ENCODE measurements at places on chromosomes 12 and 14.

DNA sequence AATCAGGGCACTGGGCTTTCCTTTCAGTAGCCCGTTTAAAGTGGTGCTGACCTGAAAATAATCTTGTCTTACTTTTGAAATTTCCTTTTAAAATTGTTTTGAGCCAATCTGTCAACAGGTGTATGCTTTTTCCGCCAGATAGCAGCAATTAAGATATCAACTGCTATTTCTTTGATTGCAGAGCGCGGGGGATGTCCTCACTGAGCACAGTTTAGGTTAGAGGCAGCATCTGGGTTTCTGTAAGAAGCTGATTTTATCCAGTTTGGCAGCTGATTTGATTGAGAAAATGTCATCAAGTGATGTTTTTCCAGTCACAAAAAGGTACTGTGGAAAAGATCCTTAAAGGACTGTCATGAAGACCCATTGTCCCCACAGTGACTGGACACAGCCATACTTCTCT is 371.8 kb downstream of the ADAMTS20 start:
- DNase-seq, result no peak

- peak; percentile 43 for DNase-seq
Measured at GRCh38 chr12:119412811-119413794, 78.6 kb downstream of the CCDC60 start.

- DNase-seq, result no peak
Measured at GRCh38 chr14:28001002-28001401, 765.6 kb upstream of the FOXG1 start.

GRCh38 chr12:131102991-131103668 is 149.4 kb downstream of the ADGRD1 start:
- no peak for DNase-seq

DNA sequence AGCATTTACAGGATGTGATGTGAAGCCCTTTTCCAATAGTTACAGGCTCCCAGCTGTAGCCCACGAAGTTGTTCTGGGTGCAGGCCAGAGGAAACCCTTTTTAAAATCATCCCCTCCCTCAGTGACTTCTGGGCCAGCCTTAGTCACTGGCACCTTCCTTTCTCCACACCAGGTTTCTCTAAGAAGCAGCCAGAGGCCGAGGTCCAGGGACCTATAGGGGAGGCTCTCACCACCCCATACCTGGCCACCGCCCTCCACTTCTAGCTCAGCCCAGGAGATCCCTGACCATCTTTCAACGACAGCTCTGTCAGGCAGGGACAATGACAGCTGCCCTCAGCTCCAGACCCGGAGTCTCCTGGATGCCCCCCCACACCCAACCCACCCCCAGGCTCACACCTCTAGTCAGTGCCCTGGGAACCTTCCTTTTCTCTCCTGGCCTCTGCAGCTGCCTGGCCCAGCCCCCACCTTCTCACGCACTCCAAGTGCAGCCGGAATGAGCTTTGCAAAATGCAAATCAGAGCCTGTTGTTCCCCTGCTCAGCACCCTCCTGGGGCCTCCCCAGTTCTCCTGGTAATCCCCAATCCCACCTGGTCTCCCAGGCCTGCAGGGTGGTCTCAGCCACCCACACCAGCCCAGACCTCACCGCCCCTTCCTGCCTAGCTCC is 46.7 kb downstream of the TESC start:
- DNase-seq, result no peak

- DNase-seq, result peak; percentile 58
Measured at GRCh38 chr12:102527171-102527720, 46.9 kb upstream of the IGF1 start.

- peak; percentile 80 for DNase-seq
Measured at GRCh38 chr12:110199339-110200123, 75.4 kb downstream of the IFT81 start.

DNA sequence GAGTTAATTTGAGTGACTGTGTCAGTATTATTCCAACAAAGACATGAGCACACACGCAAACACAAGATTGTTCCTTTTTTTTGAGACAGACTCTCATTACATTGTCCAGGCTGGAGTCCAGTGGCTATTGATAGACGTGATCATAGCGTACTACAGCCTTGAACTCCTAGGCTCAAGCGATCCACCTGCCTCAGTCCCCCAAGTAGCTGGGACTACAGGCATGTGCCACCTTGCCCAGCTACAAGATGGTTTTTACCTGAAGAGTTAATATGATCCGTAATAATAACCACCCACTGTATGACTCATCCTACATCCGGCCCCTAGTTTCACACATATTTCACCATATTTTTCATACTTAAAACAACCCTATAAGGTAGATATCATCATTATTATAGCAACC is 26.8 kb downstream of the BCAT1 start:
- DNase-seq, result no peak

DNA sequence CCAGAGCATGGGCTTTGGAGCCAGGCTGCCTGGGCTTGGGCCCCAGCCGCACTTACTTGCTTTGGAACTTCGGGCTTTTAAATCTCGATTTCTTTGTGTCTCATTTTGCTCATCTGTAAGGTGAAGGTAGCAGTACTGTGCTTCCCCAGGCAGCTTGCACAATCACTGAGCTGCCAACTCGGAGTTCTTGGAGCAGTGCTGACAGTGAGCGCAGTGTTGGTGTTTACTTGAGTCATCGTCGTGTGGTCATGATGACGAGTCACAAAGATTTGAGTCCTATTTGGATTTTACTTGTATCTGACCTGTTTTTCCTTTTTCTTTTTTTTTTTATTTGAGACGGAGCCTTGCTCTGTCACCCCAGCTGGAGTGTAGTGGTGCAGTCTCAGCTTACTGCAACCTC is 31.3 kb upstream of the ATF1 start:
- DNase-seq, result peak; percentile 90

DNA sequence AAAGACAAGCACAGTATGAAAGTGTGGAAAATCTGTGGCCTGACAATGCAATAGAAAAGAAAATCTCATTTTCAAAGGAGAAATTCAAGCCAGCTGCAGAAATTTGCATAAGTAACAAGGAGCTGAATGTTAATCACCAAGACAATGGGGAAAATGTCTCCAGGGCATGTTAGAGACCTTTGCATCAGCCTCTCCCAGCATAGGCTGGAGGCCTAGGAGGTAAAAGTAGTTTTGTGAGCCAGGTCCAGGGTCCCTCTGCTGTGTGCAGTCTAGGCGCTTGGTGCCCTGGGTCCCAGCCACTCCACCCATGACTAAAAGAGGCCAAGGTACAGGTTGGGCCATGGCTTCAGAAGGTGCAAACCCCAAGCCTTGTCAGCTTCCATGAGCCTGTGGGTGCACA is 58.3 kb downstream of the TESPA1 start:
- DNase-seq, result no peak

DNA sequence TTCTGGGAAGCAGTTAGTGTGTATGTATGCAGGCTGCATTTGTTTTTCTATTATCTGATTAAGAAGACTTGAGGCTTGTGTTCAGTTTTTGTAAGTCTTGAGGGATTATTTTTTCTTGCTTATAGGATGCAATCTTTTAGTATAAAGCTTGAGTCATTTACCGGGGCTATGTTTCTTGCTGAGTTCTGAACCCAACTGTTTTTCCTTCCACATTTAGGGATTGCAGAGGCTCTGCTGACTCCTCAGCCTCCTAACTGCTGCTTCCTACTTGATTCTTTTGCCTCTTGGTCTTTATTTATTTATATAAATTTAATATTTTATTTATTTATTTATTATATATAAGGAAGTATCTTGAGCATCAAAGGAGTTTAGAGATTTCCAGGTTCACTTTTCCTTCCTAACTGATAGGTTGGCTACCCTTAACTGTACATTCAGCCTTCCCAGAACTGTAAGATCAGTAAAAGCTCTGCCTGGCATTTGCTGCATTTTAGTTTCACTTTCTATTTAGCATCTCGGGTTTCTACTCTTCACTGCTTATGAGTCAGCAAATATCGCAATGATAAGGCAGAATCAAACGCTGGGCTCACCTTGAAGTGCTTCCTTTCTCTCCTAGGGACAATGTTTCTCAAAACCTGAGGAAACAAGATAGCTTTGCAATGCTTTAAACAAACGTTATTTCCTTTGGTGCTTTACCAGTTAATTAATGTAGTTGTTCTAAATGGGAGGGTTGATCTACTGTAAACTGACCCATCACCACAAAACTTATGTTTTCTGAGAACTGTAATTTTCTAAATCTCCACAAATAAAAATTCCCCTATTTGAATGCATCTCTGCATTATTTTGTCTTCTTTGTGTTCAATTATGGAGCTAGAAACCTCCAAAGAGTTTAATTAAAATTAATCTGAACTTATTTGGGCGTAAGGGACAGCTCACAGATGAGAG is 1183.7 kb upstream of the TMEM132C start:
- peak; percentile 83 for DNase-seq

GRCh38 chr12:118398940-118399339 is 22.6 kb downstream of the SUDS3 start:
- DNase-seq, result peak; percentile 12

GRCh38 chr12:16606201-16606849 is 363 bp upstream of the LMO3 start:
- peak; percentile 81 for DNase-seq

DNA sequence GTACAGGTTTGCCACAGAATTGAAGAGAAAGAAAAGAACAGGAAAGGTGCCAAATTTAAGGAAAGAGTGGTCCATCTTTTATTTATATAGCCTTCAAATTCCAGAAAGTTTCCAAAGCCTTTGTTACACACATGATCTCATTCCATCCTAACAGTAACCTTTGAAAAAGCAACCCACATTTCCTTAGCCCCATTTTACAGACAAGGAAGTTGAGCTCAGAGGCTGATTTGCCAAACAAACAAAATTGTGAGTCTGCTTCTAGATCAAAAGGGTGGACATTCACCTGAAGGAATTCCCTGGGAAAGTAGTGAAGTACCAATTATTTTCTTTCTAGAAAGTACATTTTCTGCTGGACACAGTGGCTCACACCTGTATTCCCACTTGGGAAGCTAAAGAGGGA is 32.0 kb downstream of the KICS2 start:
- DNase-seq, result no peak

GRCh38 chr14:69595336-69595735 is 16.1 kb upstream of the SUSD6 start:
- DNase-seq, result no peak

DNA sequence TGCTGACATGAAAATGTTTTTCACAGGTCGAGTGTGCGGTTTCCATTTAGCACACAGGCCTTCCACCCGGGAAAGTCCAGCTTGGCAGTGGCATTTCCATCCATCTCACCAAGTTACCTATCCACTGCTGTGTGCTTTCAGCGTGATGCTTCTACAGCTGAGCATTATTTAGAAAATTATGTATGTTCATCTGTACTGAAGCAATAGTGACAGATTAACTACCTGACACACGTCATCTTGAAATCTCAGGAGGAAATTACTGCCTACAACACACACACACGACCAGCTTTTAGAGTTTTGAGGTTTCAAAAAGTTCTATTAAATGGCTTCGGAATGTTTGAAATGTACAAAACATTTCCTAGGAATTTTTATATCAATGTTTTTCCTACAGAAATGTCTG is 39.4 kb downstream of the IFNG-AS1 start:
- no peak for DNase-seq

GRCh38 chr12:60148109-60148508 is 552.3 kb downstream of the SLC16A7 start:
- peak; percentile 85 for DNase-seq

GRCh38 chr12:106131676-106132075 is 7.1 kb downstream of the NUAK1 start:
- DNase-seq, result no peak

DNA sequence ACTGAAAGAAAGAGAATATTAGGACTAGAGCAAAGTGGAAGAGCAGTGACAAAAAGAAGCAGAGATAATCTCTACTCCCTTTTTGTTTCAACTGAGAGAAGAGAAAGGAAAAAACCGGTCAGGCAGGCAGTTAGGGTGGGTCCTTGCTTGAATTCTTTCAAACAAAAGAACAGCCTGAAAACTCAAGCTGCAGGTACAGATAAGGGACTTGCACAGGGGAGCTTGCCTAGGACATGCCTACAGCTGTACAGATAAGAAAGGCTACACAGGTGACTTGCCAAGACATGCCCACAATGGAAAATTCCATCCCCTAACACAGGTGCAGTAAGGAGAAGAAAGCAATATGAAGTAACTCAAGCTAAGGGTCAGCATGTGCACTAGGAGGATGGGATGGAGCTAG is 532.2 kb upstream of the MIS18BP1 start:
- no peak for DNase-seq

DNA sequence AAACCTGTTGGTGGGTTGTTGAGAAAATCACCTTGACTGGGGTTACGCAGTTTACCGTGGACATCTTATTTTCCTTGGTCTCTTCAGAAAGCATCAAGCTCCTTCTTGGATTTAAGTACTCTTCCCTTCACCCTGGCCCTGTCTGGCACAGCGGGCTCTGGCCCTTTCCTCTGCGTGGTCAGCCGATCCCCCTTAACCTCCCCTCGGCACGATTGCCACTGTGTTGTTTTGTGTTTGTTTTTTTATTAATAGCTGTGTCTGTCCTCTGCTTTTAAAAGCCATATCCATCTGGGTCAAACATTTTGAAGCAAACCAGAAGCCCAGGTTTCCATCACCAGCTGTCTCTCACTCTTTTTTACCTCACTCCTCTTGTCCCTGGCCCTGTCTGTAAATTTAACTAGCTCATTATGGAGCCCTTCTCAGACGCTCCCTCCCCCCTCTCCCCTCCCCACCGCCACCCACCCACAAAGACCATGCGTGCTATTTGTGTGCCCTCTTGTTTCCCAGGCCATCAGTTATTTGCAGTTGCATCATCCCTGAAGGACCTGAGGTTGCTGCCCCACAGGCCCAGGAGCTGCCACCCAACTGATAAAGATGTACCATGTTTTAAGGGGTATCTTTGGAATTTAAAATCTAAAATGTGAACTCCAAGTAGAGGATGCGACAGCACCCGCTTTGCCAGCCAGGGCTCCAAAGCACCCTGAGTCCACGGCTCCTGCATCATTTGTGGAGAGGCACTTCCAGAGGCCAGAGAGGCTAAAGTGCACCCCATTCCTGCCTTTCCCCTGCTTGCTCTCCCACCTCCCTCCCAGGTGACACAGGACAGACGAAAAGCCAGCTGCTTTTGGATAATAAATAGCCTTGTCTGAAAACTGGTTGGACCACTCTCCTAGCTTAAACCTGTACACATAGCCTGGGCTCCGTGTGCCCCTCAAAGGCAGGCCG is 3.9 kb downstream of the BCL11B start:
- DNase-seq, result no peak

DNA sequence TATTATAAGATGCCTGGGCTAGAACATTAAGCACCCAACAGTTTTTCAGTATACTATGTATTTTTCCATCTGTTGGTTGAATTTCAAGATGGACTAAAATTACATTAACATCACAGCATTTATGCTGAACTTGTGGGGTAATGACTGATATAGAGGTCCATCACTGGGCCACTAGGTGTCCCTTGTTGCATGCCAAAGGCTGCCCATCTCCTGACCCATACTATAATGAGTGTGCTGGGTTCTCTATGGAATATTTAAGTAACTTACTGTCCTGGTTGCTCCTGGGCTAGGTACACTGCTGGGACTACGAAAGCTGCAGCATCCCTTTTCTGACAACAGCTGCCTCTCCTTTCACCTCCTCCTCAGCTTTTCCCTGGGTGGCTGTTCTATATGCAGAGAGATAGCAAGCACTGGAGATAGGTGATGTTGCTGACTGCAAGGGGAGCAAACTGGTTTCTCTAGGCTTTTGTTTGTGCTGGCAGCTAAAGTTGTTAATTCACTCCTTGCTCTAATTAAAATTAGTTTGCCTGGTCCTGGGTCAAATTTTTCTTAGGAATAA is 138.6 kb upstream of the TRHDE start:
- no peak for DNase-seq
